Epithelial cell of proximal tubule (primary cell): ENCODE measurements at places on chromosomes 2 and 18. TPM values are rescaled to one million over a fixed set of nuclear protein-coding genes. Genes with fewer than 3 reads are reported as not detected.

DNA sequence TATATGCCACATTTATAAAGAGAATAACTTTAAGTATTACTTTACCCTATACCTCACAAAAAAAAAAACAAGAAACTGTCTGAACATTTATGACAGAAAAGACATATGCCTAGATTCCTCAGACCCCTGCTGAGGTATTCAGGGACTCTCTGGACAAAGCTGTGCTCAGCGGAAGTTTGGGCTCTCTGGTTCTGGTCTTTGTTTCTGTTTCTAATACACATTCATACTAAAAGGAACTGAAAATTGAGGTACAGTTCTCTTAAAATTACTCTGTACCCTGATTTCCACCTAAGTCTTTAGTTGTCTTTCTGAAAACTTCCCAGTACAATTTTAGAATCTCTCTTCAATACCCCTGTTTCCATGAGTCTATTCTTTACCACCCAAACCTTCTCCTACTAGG lies 160.3 kb downstream of the IKZF2 start:
- DNase-seq, result no peak

The SLC38A11 gene
- 0.17 TPM in 1 of 2 replicates, not detected in the other for total RNA-seq

The DSG4 gene
- not detected in 2 replicates for total RNA-seq

DNA sequence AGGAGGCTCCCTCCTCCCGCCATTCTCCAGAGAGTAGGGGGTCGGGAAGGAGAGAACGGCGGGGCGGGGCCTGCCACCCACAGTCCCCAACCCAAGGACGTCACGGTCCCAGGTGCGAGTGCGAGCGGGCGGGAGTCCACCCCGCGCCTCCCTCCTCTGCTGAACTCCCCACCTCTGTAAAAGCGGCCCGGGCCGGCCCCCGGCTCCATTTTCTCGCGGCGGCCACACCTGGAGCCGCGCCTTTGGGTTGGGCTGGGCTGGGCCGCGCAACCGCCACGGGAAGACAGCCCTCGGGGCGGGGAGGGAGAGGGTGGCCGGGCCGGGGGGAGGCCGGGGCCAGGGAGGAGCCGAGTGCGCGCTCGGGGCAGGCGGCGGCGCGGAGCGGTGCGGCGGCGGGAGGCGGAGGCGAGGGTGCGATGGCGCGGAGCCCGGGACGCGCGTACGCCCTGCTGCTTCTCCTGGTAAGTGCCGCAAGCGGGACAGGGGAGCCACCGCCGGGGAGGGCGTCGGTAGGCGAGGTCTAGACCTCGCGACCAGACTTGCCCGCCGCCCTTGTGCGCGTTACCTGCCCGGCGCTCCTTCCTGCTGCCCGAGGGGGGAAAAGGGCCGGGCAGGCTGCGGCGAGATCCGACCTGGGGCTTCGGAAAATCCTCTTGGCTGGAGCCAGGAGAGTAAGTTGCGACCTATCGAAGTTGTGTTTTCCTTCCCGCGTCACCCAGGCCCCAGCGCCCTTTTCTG lies at the start of gene DSG2:
DSG2 (plus strand) TSS at position 342 of the 738 bp plus-strand sequence; CDS start at position 417, 75 bp downstream.
- DNase-seq, result no peak

GRCh38 chr2:160356485-160356884 lies 137.1 kb downstream of the RBMS1 start:
- DNase-seq, result no peak

The SPC25 gene
- 39.7 and 42.1 TPM in 2 replicates for total RNA-seq

The C1GALT1C1L gene
- 0.29 and 1.1 TPM in 2 replicates for total RNA-seq

DNA sequence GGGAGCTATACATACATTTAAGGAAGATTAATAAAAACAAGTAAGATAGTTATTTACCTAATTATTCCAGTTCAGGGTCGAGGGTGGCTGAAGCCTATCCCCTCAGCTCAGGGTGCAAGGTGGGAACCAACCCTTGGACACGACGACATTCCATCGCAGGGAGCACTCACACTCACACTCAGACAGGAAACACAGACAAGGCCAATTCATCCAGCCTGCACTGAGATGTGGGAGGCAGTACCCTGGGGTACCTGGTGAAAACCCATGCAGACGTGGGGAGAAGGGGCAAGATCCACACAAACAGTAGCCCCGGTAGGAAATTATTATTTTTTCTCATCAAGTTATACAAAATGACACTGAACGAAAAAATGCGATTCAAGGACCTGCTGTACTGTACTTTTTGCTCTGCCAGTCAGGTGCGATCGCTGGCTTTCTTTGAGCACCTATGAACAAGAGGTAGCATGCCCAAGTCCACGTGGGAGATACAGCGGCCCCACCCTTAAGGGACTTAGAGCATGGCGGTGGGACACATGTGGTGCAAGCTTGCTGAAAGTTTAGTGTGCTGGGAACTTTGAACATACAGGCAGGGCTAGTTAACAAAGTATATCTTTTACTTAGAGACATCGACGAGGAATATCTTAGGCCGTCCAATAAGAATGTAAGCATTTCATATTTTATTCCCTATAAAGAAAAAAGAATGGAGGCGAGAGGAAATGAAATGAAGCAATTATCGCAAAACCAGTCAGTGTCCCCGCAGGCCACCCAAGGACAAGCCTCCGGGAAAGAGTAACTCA lies 624 bp downstream of the METTL8 start:
- DNase-seq, result no peak

GRCh38 chr2:43803113-43803512 lies 29.3 kb downstream of the DYNC2LI1 start:
- DNase-seq, result no peak

- DNase-seq, result no peak
Observed at GRCh38 chr2:211737282-211737681, 801.3 kb downstream of the ERBB4 start.

DNA sequence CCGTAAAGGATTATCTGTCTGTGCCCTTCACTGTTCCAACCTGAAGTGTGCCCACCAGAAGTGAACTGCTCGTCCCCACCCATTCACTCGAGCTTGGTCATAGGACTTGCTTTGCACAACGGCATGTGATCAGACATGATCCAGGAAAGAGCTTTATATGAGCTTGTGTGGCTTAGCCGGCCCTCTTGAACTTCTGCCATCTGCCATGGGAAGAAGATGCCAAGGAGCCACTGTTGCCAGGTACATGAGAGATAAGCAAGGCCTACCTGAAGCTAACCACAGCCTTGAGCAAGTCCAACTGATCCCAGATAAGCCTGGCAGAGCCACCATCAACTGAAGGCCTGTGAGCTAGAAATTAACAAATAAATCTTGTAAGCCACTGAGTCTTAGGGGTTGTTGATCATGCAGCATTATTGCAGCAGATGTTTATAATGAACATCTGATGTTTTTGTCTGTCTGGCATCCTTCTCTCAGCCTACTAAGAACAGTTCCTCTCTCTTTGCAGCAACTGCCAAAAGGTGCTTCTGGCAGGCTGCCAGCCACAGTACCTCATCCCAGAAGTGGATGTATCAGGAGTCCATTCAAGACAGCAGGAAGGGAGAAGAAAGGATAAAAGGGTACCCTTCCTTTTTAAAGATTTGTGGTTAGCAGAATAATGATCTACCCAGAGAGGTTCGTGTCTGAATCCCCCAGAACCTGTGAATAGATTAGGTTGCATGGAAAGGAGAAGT lies 16.8 kb downstream of the DBI start:
- DNase-seq, result no peak

DNA sequence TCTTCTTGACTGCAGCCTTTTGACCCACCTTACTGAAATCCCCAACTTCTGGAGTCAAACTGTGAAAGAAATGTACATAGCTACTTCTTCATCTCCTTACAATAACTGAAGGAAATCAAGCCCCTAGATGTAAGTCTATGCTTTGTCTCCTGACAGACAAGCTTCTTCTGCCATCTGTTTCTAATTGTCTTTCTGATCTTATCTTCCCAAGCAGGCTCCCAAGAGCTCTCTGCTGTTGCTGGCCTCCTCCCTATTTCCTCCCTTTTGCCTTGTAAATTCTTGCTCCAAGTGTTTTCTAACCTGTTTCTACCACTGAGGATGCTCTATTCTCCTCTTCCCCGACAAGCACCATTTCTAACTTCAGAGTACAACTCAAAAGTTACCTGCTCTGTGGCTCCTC lies 77.4 kb upstream of the OSR1 start:
- no peak for DNase-seq

DNA sequence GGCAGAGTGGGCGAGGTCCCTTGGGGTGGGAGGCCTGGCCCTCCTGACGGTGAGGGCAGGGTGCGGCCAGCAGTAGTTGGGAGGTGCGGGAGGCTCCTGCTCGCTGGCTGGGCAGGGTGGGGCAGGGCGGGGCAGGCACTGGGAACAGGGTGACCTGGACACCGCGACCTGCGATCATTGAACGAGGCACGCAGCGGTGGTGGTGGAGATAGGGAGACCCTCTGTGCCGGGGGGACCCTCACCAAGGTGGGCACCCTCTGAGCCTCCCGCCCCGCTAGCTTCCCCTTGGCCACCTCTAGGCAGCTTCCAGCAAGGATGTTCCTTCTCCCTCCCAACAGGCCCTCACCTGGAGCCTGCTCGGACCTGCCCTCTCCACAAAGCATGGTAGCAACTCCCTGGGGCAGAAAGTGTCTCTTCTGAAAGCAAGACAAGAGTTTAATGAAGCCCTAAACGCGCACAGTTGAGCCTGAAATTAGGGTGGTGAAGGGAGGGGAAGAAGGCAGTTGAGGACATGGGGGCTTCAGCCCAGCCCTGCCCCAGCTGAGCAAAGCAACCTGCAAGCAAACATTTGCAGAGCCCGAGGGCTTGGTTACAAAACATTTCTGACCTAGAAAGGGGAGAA lies 15.4 kb upstream of the FOSL2 start:
- no peak for DNase-seq

The NGEF gene
- total RNA-seq, result 4.2 and 8.6 TPM in 2 replicates

- no peak for DNase-seq
Observed at GRCh38 chr18:616380-616995, 19.7 kb downstream of the CLUL1 start.

- no peak for DNase-seq
Observed at GRCh38 chr2:125259451-125259850, 1234.4 kb downstream of the CNTNAP5 start.
